CD4-positive, alpha-beta T cell treated with Interleukin-1 beta for 1 hour (primary cell): ENCODE measurements at places on chromosomes 4 and X.

GRCh38 chr4:47863486-47863885, 25.6 kb upstream of the CORIN start:
- no peak for DNase-seq

DNA sequence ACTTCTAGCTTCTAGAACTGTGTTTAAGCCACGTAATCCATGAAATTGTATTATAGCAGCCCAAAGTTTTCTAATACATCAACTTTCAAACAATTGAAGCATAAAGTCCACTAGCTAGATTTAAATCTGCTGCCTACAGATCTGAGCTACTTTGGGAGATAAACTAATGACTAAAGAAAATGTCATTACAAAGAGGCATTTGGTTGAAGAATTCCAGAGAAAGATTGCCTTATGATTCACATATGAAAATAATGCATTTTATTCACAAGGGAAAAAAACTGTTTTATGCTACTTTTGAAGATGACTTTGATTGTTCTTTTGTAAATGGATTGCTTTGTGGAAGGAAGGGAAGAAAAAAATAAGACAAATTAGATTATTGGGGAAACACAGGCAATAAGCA, 124.1 kb upstream of the SLIT2 start:
- no peak for DNase-seq

- DNase-seq, result no peak
Measured at GRCh38 chr4:56289934-56290333, 97.4 kb downstream of the AASDH start.

DNA sequence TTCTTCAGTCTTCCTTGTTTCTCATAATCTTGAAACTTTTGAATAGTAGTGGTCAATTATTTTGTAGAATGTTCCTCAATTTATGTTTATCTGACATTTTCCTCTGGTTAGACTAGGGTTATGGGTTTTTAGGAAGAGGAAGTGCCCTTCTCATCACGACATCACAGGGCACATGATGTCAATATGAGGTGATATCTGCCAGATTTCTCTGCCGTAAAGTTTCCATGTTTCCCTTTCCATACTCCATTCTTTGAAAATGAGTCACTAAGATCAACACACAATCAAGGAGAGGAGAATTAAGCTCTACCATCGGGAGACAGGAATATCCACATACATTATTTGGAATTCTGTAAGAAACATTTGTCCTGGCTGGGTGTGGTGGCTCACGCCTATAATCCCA, 28.4 kb downstream of the RP2 start:
- no peak for DNase-seq

- no peak for DNase-seq
Measured at GRCh38 chr4:143420227-143420626, 83.6 kb downstream of the GAB1 start.

DNA sequence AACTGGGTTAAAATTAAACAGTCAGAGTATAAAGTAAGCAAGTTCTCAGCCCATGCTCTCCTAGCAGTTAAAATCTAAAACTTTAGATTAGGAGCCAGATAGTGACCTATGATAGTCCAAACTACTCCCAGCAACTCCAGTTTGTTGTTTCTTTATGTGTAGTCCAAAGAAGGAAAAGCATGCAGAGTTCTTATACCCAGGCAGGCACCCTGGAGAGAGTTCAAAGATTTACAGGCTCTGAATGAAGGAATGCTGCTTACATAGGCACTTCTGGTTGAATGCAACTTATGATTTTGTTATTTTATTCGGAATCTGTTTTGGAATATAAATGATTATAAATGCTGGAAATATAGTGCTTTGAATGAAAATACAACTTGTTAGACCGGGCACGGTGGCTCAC, 67.2 kb downstream of the GPAT3 start:
- no peak for DNase-seq

GRCh38 chrX:40527543-40527942, 53.2 kb upstream of the ATP6AP2 start:
- DNase-seq, result no peak

DNA sequence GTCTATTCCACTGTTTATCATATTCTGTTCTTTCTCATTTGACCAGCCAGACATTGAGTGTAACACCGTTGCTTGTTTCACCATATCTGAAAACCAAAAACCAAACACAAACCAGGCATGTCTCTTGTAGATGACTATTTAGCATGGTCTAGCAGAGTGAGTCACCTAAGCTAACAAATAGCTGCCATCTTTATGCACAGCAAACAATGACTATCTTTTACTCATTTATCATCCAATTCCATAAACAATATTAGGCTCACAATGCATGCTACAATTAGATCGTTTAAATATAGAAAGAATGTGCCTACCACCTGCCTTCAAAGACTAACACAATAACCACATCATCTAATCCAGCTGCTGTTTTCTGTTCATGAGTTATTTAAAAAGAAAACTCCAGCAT, 495.4 kb downstream of the PCDH19 start:
- DNase-seq, result no peak

DNA sequence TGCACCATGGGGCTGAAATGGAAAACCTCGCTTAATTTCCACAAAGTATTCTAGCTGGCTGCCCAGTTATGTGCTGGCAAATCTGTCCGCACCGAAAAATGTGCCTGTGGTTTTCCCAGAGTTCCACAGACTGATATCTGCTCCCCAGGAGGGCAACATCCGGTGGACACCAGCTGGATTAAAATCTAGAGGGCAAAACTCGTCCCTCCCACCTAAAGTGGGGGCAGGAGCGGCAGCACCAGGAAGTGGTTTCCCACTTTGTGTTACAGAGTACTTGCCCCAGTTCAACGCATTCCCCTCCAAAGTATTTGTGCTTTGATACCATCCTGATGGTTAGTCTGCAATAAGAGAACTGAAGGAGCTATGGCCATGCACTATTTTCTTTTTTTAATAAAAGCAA, 187.6 kb downstream of the TSPAN5 start:
- no peak for DNase-seq

- no peak for DNase-seq
Measured at GRCh38 chr4:113919611-113920010, 59.8 kb downstream of the ARSJ start.

DNA sequence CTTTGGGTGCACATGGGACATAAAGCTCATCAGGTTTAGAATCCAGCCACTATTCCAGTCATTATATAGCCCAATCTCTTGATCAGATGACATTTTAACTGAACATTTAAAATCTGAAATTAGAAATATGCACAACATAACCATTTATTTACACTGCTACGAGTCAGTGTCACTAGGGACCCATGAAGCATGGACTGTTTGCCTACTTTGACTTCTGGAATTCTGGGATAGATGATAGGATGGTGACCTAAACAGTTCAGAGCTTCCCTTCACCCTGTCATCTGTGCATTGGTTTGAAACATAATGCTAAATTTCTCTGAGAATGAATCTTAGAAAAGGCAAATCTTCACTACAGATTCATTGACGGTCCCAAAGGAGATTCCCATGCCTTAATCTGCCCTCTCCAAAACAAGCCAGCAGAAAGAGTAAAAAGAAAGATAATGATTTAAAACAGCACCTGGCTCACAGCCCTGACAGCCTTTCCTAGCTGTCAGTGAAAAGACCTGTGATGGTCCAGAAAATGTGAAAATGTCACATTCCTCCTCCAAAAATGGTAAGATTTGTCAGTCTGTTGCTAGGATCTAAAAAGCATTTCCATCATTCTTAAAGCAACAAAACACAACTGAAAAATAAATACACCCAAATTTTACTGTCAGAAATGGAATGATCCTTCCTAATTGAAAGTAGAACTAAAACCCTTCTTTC, 18.9 kb upstream of the HERC3 start:
- no peak for DNase-seq

GRCh38 chrX:63889001-63889400, 104.0 kb upstream of the ARHGEF9 start:
- no peak for DNase-seq

DNA sequence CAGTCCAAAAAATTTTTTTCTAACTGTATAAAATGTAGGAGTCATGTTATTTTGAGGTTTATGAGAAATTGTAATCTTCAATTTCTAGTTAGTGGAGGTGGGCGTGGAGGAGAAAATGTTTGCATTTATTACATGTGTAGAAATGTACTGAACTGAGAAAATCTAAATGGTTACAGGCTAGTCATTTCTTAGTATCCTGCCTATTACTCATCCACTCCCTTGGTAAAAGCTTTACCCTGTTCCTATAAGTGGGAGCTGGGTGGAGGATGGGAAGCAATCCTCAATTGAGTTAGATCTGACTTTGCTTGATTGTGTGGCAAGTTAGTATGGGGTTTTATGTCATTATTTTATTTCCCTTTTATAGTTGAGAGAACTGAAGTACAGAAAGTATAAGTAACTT, 73.8 kb downstream of the POLA1 start:
- DNase-seq, result no peak

- no peak for DNase-seq
Measured at GRCh38 chr4:138939960-138940359, 75.6 kb upstream of the NOCT start.

- DNase-seq, result no peak
Measured at GRCh38 chr4:8053688-8054449, 104.7 kb downstream of the ABLIM2 start.

- no peak for DNase-seq
Measured at GRCh38 chr4:184448141-184448540, 26.2 kb downstream of the IRF2 start.

GRCh38 chr4:173492315-173492714, 37.7 kb downstream of the HAND2 start:
- no peak for DNase-seq

- DNase-seq, result no peak
Measured at GRCh38 chr4:44118971-44119680, 329.5 kb downstream of the KCTD8 start.

GRCh38 chr4:7416745-7417432, 17.8 kb downstream of the PSAPL1 start:
- DNase-seq, result no peak

DNA sequence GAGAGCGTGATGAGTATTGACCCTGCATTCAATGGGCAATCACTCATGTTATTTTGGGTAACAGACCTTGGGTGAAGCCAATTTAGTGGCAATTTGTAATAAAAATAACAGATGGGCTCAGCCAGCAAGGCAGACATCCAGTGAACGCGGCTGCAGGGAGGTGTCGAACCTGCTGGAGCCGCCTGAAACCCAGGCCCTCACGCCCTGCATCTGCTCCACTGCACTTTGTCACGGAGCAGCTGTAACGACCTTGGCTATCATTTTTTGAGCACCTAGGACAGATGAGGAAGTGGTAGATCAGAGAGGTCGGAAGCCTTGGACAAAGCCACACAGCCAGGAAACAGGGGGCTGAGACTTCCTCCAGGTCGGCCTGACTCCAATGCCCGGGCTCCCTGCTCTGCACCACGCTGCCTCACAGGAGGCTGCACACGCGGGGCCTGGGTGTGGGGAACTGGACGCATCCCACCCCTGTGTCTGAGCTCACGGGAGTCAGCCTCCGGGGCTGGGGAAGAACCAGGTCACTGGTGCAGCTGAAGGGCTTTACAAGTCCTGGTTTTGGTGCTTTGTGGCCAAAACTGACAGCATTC, 19.4 kb downstream of the HMX1 start:
- no peak for DNase-seq

DNA sequence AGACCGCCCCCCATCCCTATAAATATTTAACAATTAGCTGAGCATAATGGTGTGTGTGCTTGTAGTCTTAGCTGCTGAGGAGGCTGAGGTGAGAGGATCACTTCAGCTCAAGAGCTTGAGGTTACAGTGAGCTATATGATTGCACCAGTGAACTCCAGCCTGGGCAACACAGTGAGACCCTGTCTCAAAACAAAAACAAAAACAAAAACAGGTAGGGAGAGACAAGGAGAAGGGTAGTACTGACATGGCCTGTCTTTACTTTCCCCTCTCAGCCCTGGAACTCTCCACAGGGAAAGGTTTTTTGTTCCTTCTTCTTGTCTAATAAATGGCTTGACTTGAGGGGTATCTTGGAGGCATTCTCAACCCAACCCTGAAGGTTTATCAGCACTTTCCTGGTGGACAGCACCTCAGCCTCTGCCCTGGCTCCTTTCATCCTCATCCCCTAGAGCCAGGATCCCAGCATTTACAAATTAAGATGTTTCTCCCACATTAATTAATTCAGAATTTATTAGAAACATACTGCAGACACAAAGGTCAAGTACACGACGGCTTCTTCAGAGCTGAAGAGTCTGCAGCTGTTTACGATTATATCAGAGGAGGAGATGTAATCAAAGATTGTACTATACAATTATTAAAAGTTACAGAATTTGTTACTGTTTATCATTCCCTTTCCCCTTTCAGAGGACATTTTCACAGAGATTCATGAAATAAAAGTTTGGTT, 131.8 kb downstream of the AFF1 start:
- DNase-seq, result no peak

- no peak for DNase-seq
Measured at GRCh38 chrX:103453655-103454054, 65.6 kb downstream of the RAB40A start.

GRCh38 chr4:165879641-165880040, 6.6 kb downstream of the TLL1 start:
- no peak for DNase-seq

GRCh38 chrX:16445166-16445752, 204.7 kb upstream of the S100G start:
- peak; percentile 46 for DNase-seq

GRCh38 chr4:8772499-8773123, 99.0 kb downstream of the HMX1 start:
- no peak for DNase-seq

GRCh38 chr4:144557404-144557803, 88.6 kb upstream of the HHIP start:
- no peak for DNase-seq

DNA sequence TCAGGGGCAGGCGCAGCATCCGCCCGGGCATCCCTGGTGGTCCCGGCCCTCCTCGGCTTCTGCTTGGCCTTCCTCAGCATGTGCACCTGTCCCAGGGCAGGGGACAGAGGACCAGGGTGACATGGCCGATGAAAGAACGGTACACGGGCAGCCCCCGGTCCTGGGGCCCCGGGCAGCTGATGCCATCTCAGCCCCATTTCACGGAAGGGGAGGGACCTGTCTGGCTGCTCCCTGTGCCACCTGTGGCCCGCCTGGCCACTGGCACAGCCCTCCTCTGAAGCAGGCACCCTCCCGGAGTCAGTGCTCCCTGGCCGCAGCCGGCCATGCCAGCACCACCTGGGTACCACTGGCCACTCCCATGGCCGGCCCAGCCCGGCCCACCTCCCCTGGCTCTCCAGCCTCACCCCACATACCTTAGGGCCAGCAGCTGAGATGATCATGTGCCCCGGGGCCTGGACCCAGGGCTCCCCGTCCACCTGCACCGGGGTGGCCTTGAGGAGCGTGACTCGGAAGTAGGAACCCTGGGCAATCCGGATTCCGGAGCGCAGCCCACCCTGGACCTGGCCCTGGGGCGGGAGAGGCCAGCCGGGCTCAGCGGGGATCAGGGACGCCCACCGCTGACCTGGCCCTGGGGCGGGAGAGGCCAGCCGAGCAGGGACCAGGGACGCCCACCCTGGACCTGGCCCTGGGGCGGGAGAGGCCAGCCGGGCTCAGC, 12.6 kb downstream of the DGKQ start:
- DNase-seq, result no peak
